Stimulated activated CD8-positive, alpha-beta memory T cell treated with anti-CD3 and anti-CD28 coated beads, Interleukin-7, amount 100 ng/mL, for 1 hour (primary cell): ENCODE measurements at places on chromosomes 4 and X.

GRCh38 chrX:110509755-110510532 is 151.3 kb downstream of the RTL9 start:
- DNase-seq: no peak

- no peak for DNase-seq
These were observed 658.7 kb upstream of the EPHA5 start for GRCh38 chr4:66328803-66329574.

GRCh38 chr4:183445097-183445428 is 627 bp downstream of the CDKN2AIP start:
- no peak for DNase-seq

- DNase-seq: no peak
These were observed 19.3 kb downstream of the ARHGEF9 start for GRCh38 chrX:63765712-63766111.

DNA sequence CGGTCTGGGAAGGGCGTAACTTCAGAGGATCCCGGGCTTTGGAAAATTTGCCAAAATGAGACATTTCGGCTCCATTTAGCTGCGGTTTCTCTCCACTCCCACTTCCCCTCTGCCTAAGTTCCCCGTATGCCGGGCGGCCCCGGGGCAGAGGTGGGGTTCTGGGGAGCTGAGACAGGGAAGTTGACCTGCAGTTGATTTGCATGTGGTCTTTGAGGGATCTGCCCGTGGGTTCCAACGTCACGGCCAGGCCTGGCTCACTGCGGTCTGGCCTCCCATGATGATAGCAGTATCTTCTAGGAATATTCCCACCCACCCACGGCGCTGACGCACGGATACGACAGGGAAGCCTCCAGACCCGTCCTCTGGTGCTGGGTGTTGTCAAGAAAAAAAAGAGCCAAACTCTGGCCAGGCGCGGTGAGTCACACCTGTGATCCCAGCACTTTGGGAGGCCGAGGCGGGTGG is 27.3 kb upstream of the CRLF2 start:
- DNase-seq: no peak

GRCh38 chrX:1932231-1932630 is 317.4 kb downstream of the ASMT start:
- no peak for DNase-seq

DNA sequence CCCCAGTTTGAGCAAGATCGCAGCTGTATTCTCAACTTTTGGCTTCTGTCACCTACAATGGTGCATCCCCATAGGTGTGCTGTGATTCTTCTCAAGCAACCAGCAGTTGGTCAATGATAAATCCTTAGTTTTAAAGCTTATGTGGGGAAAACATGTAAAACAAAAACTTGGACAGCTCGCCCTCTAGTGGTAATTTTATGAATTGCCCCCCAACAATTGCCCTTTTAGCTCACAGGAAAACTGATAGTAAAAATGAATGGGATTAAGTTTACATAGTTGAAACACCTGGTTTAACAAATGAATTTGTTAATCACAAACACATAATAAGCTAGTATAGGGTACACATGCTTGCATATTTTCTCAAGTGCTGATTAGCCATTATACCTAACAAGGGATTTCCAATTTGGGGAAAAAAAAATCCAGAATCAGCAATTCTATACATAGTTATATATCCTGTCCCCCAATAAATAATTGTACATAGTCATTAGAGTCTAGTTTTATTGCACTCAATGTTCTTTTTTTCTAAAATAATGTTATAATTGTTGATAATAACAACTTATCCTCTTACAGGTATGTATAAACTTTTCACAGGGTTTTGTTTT is 30.1 kb downstream of the TEX13A start:
- DNase-seq: no peak

GRCh38 chr4:129145222-129145730 is 49.3 kb downstream of the C4orf33 start:
- no peak for DNase-seq

- no peak for DNase-seq
These were observed 339.8 kb downstream of the BCOR start for GRCh38 chrX:39757971-39758370.

DNA sequence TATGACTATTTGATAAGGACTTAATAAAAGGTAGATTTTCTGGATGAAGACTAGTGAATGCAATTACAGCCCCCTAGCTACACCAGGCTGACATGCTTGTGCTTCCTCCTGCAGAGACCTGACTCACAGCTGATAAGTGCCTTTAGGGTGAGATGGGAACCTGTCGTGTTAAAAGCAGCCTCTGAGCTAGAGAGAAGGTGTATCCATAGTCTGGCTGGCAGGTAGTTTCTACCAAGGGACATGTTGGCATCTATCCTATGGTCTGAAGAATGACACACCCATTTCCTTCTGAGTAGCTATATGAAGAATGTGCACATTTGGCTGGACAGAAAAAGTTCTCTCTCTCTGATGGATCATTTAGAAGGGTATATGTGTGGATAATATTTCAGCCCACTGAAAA is 64.1 kb downstream of the PARM1 start:
- DNase-seq: no peak

DNA sequence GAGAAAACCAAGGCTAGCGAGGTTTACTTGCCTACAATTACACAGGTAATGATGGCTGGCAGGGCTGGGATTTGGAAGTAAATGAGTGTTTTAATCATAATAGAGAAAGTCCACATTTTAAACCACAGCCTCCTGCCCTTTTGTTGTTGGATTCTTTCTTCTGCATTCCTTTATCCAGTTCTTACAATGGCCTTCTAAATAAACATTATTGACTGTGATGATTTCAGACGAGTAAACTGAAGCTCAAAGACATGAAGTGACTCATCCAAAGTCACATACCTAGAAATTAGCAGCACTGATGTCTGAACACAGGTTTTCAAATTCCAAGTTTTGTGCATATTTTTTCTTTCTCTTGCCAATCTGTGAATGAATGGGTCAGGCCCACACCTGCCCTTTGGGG is 51.2 kb upstream of the C1QTNF7 start:
- DNase-seq: no peak

GRCh38 chr4:183602557-183603027 is 56.4 kb downstream of the RWDD4 start:
- DNase-seq: no peak

- no peak for DNase-seq
These were observed 56.4 kb upstream of the PDLIM3 start for GRCh38 chr4:185591679-185592141.

DNA sequence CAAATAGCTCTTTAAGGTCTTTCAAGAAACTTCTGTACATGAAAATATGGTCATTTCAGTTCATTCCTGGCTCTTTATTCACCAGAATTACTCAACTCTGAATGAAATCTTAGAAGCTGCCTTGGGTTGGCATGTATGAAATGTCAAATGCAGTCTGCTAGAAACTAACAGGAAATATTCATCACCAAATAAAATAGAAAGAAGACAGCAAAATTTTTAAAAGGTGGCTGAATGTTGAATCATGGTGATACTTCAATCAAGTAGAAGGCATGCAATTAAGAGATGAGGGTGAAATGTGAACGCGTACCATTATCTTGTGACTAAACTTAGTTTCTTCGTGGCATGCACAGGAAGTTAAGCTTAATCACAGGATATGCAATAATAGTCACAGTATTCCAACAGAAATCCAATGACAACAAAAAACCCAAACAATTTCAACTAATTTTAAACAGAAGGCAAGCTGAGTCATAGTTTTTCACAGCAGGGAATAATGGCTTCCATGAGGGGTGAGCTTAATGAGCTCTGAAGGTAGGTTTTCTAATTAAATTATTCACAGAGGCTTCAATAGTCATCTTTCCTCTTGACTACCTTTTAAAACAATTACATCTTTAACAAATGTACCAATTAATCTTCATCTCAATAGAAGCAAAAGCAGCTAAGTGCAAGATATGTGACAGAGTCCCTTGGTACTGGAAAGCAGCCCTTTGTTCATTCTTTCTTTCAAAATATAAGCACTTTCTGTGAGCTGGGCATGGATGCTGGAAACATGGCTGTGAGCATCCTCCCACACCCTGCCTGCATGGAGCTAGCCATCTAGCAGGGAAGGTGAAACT is 44.5 kb downstream of the SCFD2 start:
- DNase-seq: no peak

GRCh38 chr4:153044036-153044435 is 107.9 kb downstream of the FHDC1 start:
- no peak for DNase-seq

DNA sequence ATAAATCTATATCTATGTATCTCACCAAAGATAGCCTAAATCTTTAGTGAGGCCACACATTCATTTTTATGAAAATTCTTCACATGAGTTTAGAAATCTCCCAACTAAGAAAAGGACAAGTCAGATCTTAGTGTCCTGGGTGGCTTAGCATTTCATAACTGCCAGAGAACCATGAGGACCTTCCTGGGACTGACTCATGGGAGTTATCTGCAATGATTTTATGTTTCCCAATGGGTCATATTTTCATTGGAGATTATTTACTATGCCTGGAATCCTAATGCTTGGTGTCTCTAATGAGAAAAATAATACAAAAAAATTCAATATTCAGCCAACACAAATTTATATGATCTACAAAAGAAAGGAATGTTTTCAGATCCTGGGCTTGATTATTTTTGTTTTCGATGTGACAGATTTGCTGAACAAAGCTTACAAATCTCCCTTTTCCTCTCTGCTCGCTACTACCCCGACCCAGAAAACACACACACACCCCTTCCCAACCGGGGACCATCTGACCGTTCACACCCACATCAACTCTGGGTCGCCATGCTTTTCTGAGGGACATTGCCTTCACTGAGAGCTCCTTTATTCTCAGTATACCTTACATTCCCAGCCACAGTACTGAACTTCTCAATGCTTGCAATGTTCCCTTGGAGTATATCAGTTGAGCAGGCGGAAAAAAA is 40.1 kb downstream of the SORBS2 start:
- DNase-seq: no peak
